Left ventricle myocardium inferior (tissue), 1 donor: ENCODE measurements at places on chromosomes 12 and 14. TPM values are rescaled to one million over a fixed set of nuclear protein-coding genes. Genes with fewer than 3 reads are reported as not detected.

Gene ACOT6
- not detected for total RNA-seq

Gene PPP4R4
- total RNA-seq = not detected

Gene DTX1
- 1.5 TPM for total RNA-seq

Gene DIO3
- total RNA-seq = not detected

Gene MYF5
- not detected for total RNA-seq

Gene ABCC9
- 81.8 TPM for total RNA-seq

Gene CLEC4C
- total RNA-seq = not detected

Gene SLC15A5
- not detected for total RNA-seq

Gene SERPINA12
- not detected for total RNA-seq

Gene FAM222A
- total RNA-seq = 20.0 TPM

Gene C12orf56
- total RNA-seq = not detected

Gene PRH2
- not detected for total RNA-seq

Gene NKX2-1
- not detected for total RNA-seq

Gene CIROP
- total RNA-seq = not detected

Gene MTA1
- total RNA-seq = 192 TPM

Gene ACSM4
- not detected for total RNA-seq

Gene FAM90A1
- 0.30 TPM for total RNA-seq

Gene KRT78
- total RNA-seq = not detected

Gene GUCY2C
- total RNA-seq = 0.11 TPM

Gene SLCO1B1
- not detected for total RNA-seq

Gene MDM1
- 7.8 TPM for total RNA-seq

Gene ESPL1
- 0.36 TPM for total RNA-seq

Gene C1R
- 143 TPM for total RNA-seq

Gene LRFN5
- total RNA-seq = 0.30 TPM

Gene NELL2
- total RNA-seq = 0.55 TPM

Gene TMEM179
- 0.49 TPM for total RNA-seq

Gene CLEC9A
- total RNA-seq = not detected

Gene DERA
- 20.2 TPM for total RNA-seq

Gene FICD
- 4.2 TPM for total RNA-seq

Gene HAL
- not detected for total RNA-seq

Gene GNB3
- total RNA-seq = 7.5 TPM
